ENCODE measurements at places on chromosomes 6 and 20.

DNA sequence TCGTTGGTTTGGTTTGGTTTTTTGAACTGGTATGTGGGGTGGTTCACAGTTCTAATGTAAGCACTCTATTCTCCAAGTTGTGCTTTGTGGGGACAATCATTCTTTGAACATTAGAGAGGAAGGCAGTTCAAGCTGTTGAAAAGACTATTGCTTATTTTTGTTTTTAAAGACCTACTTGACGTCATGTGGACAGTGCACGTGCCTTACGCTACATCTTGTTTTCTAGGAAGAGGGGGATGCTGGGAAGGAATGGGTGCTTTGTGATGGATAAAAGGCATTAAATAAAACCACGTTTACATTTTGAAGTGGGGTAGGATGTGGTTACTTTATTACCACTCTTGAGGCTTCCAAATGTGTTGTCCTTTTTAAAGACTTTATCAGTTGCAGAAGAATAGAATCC lies 168.0 kb downstream of the ZMYND8 start:
- DNase-seq: no peak

- DNase-seq: no peak
Observed at GRCh38 chr20:49377326-49377725, 99.5 kb upstream of the ZNFX1 start.

GRCh38 chr6:83872386-83873118 lies 13.1 kb downstream of the CYB5R4 start:
- DNase-seq: no peak

DNA sequence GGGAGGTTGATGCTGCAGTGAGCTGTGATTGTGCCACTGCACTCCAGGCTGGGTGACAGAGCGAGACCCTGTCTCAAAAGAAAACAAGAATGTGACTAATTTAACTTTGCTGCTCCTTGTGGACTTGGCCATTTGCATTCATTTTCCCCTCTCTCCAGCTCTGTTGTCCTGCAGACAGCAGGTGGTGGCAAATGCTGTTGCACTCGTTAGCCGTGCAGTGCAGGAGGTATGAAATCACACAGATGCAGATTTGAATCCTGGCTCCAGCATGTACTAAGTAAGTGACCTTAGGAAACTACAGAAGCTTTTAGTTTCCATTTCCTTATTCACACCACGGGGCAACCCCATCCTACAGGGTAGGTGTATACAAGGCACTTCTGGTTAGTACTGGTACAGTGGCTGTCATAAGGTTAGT lies 9.6 kb upstream of the BEND3 start:
- DNase-seq: no peak

- DNase-seq: no peak
Observed at GRCh38 chr20:59985164-59985563, 26.9 kb downstream of the CDH26 start.

- no peak for DNase-seq
Observed at GRCh38 chr20:5220321-5221060, 93.7 kb downstream of the CDS2 start.

DNA sequence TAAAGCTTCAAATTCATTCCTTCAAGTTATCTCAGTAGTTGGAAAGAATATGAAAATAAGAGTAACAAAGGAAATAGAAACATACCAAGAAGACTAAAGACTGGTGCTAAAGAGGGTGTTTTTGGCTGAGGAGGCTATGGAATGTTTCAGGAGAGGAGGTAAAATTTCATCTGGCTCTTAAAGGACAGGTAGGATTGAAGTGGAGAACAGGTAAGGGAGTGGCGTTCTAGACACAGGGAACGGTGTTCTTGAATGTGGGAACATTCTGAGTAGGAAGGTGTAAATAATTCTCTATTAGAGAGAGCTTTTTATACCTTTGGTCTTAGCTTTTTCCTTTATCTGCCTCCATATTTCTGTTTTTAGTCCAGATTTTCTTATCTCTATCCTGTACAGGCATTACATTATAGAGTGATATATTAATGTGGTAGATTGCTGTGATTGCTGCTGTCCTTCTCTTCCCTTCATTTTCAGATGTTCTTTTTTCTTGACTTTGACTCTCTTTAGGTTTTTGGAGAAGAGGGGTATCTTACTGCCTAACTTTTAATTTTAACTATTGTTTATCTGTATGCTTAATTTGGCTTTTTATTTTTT lies 15.4 kb downstream of the QKI start:
- no peak for DNase-seq

DNA sequence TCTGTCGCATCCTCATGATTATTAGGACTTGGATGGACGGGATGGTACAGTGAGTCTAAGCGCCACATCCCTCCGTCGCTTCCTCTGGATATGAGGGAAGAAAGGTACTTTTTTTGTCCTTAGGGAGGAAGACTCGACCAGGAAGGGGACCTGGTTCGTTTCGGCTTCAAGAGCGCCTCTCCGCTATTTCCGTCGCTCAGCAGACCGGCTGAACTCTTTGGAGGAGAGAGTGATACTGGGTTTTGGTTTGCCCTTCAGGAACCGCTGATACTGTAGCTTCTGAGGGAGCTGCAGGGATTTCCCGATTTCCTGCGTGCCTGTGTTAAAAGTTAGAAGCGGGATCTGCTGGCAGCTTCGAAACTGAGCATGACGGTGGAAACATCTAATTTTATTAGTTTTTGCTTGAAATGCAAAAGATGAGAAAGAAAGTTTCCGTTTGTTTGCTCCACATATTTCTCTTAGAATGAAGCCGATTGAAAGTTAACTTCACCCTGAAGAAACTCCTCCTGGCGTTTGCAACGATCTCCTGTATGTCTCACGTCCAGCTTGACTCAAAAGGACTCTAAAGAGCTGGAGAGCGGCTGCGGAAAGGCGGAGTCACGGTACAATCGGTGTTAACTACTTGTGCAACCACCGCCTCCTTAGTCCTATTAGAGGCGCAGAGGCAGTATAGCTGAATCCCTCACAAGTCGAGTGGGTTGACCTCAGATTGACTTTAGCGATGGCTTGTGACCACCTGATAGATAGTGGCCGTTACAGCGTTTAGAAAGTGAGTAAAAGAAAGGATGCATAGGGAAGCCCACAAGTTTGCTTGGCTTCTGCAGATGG lies 129.4 kb downstream of the TRIM27 start:
- no peak for DNase-seq

- DNase-seq: no peak
Observed at GRCh38 chr6:15044146-15044882, 201.6 kb upstream of the JARID2 start.

DNA sequence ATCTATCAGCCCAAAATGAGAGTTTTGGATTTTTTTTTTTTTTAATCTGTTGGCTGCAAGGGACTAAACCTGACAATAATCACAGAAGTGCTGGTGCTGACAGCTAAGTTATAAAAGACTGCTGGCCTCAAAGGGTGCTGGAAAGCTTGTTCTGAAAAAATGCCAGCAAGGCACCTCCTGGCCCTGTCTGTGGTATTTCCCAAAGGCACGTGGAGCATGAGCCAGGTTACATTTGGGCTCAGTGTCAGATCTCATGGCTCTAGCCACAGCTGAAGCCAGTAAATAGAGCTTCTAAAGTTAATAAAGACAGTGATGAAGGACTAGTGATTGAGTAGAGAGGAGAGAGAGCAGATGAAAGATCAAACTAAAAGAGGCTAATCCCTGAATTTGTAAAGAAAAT lies 178.9 kb downstream of the FUT9 start:
- no peak for DNase-seq

- no peak for DNase-seq
Observed at GRCh38 chr6:28003059-28003458, 46.0 kb downstream of the OR2B6 start.
